ENCODE measurements at places on chromosomes 12 and 14. TPM values are rescaled to one million over a fixed set of nuclear protein-coding genes. Genes with fewer than 3 reads are reported as not detected.

DNA sequence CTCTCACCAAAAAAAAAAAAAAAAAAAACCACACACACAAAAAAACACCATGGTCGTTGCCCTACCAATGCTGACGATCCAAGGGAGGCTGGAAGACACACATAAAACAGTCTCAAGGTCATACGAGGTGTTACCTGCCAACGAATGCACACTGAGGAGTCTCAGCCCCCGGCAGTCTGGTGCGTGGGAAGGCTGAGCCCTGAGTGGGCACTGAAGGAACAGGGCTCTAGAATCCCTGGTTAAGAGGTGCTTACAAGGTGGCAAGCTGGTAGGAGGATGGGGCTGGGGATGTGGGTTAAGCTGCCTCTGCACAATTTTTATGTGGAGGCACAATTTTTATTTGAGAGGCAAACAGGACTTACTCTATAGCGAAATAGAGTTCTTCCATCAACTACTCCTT lies 7.9 kb downstream of the LTBP2 start:
- DNase-seq, result no peak

Gene MSI1
- total RNA-seq, result not detected

GRCh38 chr12:91109148-91109564 lies 2.1 kb downstream of the LUM start:
- DNase-seq, result no peak

GRCh38 chr14:64695071-64695470 lies 9.2 kb upstream of the PLEKHG3 start:
- DNase-seq, result no peak

- DNase-seq, result no peak
Observed at GRCh38 chr14:28751467-28752058, 15.0 kb upstream of the FOXG1 start.

DNA sequence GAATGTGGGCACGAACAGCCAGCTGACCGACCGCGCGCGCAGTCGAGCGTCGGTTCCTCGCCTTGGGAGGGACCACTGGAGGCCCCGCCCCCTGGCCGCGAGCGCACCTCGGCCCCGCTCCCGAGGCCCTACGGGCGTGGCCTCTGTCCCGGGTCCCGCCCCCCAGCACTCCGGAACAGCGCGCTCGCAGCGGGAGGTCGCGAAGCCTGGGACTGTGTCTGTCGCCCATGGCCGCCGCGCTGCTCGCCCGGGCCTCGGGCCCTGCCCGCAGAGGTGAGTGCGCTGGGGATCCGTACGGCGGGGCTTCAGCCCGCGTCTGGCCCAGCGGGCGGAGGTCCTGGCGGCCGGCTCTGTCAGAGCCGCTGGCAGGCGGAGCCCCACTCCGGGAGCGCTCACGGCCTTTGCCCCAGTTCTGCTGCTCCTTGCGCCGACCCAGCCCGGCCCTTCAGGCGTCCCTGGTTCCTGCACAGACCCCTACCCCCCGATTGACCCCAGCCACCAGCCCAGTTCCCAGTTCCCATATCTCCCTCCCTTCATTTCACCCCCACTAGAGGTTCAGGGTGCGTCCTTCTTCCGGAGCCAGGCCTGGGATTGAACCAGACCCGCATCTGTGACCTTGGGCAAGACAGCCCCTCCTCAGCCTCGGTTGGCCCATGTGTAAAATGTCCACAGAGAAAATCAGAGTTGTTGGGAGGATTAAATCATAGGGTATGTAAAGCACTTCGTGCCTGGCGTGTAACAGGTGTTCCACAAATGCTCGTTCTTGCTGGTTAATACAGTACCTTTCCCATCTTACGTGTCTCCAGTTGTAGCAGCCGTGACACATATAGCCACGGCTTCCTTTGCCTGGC lies at the start of gene ACADS:
TSS of gene ACADS (plus strand) at position 168 of the 851 bp plus-strand sequence. CDS start at position 228, 60 bp downstream.
- DNase-seq, result peak; percentile 85

Gene EID3
- 14.8 TPM for total RNA-seq

DNA sequence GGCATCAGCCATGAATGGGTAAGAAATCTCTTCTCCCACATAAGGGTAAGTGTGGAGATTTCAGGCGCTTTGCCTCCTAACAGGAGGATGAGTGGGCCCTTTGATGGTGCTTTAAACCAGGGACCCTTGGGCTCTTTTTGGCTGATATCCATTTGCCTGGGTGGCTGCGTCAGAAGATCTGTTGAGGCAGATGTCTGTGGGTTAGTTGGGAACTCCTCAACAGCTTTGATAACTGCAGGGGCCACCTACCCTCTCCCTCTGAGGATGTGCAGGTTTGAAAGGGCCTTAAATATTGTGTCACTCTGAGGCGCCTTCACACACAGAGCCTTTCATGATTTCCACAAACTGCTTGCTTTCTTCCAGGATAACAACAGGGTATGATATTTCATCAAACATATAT lies 210.7 kb downstream of the PPM1H start:
- DNase-seq, result no peak

Gene SLC6A12
- not detected for total RNA-seq

GRCh38 chr12:100254876-100255275 lies 12.0 kb downstream of the DEPDC4 start:
- DNase-seq, result no peak

Measured in CD4-positive, CD25-positive, alpha-beta regulatory T cell (primary cell).